Hippocampal formation (tissue), 2 donors: ENCODE measurements at places on chromosomes 3 and 15.

- DNase-seq, result no peak
These were observed 19.7 kb upstream of the CGNL1 start for GRCh38 chr15:57356636-57357035.

DNA sequence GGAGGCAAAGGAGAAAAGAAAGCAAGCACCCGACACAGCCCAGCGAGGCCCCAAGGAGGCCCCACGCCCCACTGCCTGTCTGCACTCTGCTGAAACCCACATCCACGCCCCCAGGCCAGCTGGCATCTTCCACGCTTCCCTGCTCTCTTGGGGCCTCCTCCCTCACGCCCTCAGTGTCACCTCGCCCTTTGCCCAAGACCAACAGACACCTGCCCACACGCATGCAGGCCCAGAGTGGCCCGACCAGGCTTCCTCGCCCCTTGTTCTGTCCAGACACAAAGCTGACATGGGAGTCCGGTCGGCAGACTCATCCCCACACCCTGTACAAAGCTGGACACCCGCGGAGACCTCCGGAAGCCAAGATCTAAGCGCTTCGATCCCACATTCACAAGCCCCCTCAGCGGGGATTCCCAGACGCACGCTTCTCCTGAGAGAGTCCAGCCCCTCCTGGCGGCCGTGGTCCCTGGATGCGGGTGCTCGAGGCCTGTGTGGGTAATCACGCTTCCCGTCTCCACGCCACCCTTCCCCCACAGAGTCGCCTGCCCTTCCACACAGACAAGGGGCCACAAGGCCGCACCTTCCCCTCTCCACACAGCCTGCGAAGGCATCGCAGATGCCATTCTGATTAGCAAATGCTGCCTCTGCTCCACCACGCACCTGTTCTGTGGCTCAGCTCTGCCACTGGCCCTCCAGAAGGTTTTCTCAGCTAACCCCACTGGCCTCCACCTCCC is 176.6 kb downstream of the XXYLT1 start:
- DNase-seq, result no peak

DNA sequence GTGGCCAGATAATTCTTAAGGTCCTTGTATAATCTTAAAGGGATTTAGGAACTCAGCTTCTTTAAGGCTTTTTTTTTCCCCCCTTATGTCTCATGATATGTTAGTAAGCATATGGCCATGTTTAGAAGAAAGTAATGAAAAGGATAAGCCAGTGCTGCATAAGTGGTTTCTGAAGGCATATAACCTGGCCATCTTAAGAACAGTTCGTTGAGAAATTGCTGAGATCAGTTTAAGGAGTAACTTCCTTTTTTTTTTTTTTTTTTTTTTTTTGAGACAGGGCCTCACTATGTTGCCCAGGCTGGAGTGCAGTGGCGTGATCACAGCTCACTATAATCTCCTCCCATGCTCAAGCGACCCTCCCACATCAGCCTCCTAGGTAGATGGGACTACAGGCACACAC is 51.7 kb downstream of the UBE2E2 start:
- DNase-seq, result no peak

DNA sequence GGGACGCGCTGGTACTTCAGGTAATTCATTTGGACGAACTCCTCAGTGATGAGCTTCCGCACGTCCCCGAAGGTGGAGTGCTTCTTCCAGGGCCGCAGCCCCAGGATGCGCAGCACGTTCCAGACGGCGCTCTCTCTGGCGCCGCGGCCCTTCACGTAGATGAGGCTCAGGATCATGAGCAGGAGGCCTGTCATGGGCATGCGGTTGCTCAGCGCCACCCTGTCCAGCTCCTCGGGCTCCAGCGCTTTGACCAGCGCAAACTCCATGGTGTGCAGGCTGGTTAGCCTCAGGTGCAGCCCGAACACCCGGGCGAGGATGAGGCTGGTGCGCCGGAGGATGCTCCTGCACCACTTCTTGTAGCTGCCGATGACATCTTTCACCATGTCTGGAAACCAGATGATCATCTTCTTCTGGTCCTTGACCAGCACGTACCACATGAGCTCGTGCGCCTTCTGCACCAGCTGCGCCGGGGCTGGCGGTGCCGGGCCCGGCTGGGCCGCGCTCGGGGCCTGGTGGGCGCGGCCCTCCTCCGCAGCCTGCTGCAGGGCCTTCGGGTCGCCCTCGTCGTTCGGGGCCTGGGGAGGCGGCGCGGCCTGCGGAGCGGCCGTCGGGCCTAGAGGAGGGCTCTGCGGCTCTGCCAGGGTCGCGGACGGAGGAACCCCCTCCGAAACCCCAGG is 501 bp downstream of the NDN start:
- no peak for DNase-seq

- DNase-seq, result no peak
These were observed 39.4 kb downstream of the CD200 start for GRCh38 chr3:112372396-112372795.

- no peak for DNase-seq
These were observed 28.1 kb downstream of the ATP11B start for GRCh38 chr3:182821221-182821981.

GRCh38 chr3:14802381-14802731 is 16.4 kb upstream of the FGD5 start:
- DNase-seq, result no peak

GRCh38 chr15:66876421-66876730 is 174.3 kb downstream of the SMAD6 start:
- no peak for DNase-seq

- DNase-seq, result no peak
These were observed 71.2 kb upstream of the GOLGA8B start for GRCh38 chr15:34654625-34655024.

DNA sequence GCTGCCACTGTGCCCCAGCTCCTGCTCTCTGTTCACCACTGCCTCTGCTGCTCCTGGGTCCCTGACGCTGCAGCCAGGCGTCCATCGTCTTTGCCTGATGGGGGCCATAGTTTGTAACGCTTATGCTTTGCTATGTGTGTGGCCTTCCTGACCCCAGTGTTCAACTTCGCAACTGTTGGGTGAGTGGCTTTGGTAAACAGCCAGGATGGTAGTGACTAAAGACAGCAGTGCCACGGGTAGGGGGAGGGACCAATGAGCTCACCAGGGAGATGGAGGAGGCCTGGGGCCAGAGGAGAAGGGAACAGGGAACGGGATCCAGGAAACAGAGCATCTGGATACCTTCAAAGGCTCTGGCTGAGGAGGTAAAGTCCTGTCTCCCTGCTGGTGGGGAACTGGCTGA is 75.9 kb upstream of the ALDH1L1 start:
- no peak for DNase-seq

- DNase-seq, result no peak
These were observed 712 bp downstream of the RTF1 start for GRCh38 chr15:41417418-41418195.
